ENCODE measurements at places on chromosomes 1 and 21.

- no peak for DNase-seq
Observed at GRCh38 chr1:37149296-37149695, 115.0 kb upstream of the GRIK3 start.

- no peak for DNase-seq
Observed at GRCh38 chr1:15176898-15177665, 23.5 kb downstream of the TMEM51 start.

DNA sequence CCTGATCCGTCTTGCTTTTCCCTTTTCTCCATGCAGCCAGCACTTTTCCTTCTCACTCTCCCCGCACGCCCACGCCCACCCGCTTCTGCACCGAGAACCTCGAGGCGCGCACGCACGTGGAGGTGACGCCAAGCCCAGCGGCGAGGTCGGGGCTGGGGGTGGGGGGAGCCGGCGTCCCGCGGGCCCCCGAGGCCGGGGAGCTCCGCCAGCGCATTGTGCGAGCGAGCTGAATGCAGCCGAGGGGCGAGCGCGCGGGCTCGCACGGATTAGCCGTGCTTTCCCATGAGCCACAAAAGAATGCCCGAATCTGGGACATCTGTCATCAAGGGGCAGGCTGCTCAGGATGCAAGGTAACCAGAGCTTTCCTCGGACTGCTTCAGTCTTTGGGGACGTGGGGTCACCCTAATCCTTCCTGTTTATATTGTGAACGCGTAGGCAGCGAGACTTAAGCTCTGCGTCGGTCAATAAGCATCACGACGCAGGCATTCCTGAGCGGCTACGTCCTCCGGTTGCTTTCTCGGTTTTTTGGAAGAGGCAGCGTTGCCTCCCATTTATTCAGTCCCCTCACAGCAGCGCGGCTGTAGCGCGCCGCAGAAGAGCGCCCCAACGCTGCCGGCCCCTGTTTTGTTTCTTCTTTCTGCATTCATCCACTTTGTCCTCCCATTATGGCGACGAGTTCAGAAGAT, 67.3 kb upstream of the AKT3 start:
- DNase-seq = no peak

DNA sequence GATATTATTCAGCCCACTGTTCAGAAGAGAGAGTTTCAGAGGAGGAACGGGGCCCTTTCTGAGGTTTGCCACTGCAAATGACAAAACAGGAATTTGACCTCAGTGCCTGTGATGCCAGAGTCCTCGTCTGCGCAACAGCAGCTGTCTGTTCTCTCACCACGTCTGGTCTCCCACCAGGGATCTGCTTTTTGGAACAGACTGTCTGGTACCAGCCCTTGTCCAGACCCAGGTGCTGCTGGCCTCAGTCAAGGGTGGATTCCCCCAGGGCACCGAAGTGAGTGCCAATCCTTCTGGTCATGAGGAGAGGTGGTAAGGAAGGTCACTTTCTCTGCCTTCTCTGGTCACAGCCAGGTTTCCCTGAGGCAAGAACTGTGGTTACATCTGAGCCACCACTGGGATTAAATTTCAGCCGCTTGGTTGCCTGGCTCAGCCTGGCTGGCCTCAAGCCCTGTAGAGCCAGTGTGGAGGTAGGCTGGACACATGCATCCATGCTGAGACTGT, 2.3 kb upstream of the BCAN start:
- peak; percentile 94 for DNase-seq

DNA sequence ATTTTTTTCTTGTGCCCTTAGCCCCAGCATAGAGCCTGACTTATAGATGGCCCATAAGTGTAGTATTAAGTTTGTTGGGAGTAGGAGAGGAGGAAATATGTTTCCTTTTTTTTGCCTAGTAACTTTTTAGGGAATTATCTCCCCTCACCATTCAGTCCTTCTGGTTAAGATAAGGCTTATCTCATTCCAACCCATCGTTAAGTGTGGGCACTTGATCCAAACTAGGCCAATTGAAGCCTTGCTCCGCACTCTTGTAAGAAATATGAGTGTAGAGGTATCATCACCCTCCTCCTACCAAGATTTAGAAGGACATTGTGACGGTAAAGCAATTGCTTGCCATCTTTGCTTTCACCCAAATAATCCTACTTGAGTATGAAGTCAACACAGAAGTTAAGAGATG, 8.8 kb upstream of the FGGY start:
- DNase-seq = no peak

GRCh38 chr1:241551759-241552638, 19.8 kb downstream of the KMO start:
- DNase-seq = no peak

GRCh38 chr1:208203127-208203847, 40.9 kb downstream of the PLXNA2 start:
- DNase-seq = peak; percentile 93

GRCh38 chr1:152981146-152981871, 2.6 kb upstream of the SPRR1A start:
- no peak for DNase-seq

DNA sequence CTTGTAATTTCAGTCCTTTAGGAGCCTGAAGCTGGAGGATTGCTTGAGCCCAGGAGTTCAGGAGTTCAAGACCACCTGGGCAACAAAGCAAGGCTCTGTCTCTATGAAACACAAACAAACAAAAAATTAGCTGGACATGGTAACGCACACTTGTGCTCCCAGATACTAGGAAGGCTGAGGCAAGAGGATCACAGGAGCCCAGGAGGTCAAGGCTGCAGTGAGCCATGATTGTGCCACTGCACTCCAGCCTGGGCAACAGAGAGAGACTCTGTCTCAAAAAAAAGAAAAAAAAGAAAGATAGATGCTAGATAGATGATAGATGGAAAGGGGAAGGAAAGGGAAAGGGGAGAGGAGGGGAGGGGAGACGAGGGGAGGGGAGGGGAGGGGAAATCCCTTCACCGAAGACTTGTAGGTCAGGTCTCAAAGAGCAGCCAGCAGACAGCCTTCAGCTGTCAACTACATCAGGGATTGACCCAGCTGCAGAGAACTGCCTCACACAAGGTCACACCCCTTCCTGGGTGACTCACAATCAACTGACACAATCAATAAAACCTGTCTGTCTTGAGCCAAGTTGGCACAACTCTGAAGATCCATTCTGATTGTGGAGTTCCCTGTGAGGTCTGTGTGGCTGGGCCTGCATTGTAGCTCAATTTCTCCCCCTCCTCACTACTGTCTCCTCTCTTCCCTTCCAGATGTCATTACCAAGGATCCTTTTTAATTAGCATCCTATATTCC, 200.6 kb downstream of the RGS7 start:
- peak; percentile 60 for DNase-seq

GRCh38 chr21:43600642-43601402, 58.5 kb downstream of the HSF2BP start:
- DNase-seq = peak; percentile 40

- DNase-seq = no peak
Observed at GRCh38 chr1:19411612-19412011, 73.7 kb downstream of the CAPZB start.

GRCh38 chr1:53016705-53017104, 45.3 kb upstream of the PODN start:
- DNase-seq = no peak

DNA sequence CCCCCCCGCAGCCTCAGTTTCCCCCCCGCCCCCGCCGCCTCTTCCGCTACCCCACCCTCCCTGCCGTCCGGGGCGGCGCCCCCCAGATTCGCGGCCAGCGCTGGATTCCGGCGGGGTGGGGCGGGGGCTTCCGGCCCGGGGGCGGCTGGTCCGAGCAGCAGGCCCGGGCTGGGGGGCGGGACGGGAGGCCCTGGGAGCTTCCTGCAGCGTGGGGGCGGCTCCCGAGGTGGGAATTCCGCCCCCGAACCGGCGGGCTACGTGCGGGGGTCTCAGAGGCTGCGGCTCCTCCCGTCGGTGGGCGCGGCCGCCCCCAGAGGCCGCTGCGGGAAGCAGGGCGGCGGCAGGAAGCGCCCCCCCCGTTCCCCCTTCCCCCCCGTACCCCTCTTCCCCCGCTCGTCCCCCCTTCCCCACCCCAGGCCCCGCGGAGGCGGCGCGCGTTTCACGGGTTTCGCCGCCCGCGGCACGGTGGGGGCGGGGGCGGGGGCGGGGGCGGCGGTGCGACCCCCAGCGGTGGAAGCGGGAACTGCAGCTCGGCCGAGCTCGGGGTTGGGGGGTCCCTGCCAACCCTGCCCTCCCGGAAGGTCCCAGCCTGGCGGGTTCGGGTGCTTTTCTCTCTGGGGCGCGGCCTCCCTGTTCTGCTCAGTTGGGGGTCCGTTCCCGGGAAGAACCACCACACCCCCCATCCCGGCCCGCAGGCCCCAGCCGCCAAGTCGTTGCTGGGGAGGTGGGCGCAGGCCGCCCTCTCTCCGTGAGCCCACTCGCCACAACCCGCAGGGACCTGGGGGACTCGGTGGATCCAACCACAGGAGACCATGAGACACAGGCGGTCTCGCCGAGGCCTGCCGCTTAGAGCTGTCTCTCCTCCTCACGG, 76.3 kb downstream of the MORN1 start:
- DNase-seq = peak; percentile 20

Data from T47D (cell line).